HFF-Myc (cell line): ENCODE measurements at places on chromosomes 12 and 14.

- peak; percentile 84 for DNase-seq
These were observed 44.0 kb upstream of the REP15 start for GRCh38 chr12:27652174-27652763.

DNA sequence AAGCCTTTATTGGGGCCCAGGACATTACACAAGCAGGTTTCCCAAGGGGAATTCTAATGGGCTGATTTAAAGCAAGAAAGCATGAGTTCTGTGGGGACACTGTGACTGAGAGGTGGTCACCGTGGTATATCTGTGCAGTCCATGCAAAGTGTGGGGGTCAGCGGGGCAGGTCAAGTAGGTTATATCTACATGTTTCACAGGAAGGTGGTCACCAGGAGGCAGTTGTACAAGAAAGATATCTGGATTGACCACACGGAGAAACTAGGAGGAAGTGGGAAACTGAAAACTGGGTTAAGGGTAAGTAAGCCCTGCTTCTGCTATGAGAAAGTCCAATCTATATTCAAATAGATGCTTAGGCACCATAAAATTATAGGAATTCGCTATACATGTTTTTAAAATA, 77.8 kb upstream of the CNOT2 start:
- no peak for DNase-seq

DNA sequence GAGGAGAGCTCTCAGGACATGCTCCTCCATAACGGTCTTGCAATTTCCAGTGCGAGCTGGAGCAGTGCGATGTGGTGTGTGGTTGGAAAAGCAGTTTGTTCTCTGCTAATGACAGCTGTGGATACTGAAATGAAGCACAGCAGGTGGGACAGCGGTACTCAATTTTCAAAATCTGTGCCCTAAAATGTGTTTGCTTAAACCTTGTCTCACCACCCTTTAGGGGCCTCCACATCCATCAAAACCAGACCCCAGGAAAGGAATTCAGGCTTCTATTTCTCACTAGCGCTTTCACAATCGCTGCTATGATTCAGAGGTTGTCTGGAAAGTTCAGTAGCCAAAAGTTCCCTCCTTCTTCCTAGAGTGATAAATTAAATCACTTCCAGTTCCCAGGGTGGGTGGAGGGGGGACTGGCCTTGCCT, 440.8 kb downstream of the EGLN3 start:
- no peak for DNase-seq

GRCh38 chr12:6701078-6701768, 608 bp upstream of the PIANP start:
- DNase-seq, result no peak

- no peak for DNase-seq
These were observed 24.5 kb upstream of the COL2A1 start for GRCh38 chr12:48028541-48029431.

GRCh38 chr12:19546027-19546426, 106.7 kb downstream of the AEBP2 start:
- DNase-seq, result no peak

GRCh38 chr12:12613344-12613743, 1.7 kb downstream of the CREBL2 start:
- DNase-seq, result no peak

GRCh38 chr14:29016050-29016900, 249.7 kb downstream of the FOXG1 start:
- DNase-seq, result peak; percentile 22
